ENCODE measurements at places on chromosomes 11 and 22.

DNA sequence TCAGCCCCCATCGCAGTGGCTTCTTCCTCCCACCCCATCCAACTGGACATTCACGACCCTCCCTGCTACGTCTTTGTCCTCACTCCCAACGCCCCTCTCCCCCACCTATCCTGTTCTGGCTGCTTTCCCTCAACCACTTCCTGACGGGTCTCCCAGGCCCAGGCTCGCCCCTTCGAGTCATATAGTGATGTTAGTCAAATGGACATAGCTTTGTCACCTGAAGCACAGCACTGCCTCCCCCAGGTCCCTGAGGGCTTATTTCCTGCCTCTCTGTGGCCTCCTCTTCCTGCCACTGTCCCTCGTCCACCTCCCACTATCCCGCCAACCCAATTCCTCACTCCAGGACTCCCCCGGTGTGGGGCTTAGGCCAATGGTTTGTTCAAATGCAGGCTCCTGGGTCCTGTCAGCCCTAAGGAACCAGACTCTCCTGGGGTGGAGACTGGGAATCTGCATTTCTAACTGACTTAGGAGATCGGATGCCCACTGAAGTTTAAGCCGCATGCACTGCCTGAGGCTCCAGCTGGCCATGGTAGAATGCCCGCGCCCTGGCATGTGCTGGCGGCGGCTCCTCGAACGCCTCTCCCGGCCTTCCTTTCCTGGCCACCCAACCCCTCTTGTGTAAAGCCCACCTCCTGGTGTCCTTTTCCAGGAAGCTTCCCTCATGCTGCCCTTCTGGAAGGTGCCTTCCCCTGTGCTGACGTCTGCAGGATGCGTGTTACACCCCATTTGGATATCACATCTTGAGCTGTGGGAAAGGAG, 18.3 kb downstream of the SUN2 start:
- DNase-seq, result peak; percentile 28

DNA sequence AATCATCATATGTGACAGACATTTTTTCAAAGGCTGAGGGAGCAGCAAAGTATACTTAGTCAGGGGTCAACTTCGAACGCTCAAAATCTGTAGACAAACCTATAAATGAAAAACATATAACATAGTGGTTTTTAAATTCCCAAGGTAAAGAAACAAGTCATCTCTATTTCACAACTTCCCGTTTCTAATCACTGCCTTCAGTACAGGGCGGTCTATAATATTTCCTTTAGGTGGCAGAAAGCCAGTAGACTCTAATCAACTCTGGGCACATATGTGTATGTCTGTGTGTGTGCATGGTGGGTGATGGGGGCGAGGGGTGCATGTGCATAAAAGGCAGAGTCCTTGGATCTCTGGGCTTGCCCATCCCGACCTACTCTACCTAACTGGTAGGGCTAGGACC, 55.0 kb upstream of the ARFGAP3 start:
- DNase-seq, result no peak

DNA sequence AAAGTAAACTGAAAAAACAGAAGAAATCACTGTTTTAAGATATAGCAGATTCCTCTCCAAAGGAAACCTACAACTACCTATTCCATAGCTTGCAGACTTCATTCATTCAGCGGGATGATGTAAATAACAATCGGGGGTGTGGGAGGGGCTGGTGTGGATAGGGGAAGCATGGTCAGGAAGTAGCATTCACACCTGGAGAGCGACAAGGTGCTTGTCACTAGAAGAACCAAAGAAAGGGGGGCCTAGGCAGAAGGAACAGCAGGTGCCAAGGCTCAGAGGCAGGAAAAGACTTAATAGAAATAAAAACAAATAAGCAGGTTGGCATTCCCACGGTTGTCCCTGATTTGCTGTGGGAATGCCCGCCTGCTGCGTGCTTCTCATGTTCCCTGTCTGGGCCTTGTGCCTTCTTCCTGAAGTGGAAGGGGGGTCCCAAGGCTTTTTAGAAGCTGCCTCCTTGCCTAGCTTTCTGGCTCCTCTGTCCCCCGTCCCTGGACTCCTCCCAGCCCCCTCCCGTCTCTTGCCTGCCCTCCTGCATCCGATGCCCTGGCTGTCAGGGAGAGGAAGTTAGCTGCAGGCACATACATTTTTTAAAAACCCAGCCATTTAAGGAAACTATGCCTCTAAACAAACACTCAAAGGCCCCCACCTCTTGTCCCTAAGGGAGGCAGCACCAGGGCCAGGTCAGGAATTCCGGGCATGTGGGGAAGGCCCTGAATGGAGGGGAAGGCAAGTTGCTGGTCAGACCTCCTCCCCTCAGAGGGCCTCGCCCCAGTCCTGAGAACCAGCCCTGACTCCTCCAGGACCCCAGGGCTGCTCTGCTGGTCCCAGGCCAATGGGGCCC, 54.7 kb upstream of the PRDM11 start:
- DNase-seq, result peak; percentile 54

DNA sequence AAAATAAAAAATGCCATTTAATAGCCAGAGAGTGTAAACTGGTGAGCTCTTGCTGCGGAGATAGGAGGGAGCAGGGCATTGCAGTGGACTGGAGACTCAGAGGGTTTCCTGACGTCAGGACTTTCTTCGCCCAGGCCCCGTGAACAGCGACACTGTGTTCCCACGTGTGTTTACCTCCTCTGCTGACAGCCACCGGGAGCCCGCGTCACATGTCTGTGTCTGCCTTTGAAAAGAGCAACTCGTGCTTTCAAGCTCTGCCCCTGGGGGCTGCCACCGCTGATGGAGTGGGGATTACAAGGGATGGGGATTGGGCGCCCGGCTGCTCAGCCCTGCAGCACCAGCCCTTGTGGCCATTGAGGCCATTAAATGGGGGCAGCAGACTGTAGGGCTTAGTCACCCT, 3.3 kb downstream of the TANGO2 start:
- no peak for DNase-seq

- no peak for DNase-seq
Measured at GRCh38 chr11:44430140-44430539, 120.2 kb upstream of the ALX4 start.

GRCh38 chr11:66082946-66083698, 13.1 kb downstream of the PACS1 start:
- DNase-seq, result no peak

GRCh38 chr11:43212279-43212678, 99.5 kb upstream of the API5 start:
- DNase-seq, result no peak

DNA sequence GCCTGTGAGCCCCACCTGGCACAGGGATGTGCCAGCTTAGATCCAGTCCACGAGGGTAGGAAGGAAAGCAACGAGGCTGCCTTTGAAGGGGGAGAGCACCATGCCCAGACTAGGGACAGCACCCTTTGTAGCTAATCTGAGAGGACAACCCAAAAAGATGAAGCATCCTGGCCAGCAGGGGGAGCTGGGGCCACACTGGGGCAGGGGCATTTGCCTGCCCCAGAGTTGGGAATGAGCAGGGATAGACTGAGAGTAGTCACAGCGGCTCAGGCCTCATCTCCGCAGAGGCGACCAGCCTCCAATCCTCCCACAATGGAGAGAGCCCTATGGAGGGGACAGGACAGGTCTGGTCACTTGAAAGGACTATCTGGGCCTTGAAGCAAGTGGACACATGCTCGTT, 16.4 kb downstream of the LMO1 start:
- peak; percentile 27 for DNase-seq

- DNase-seq, result no peak
Measured at GRCh38 chr11:61507962-61508861, at the start of gene LRRC10B. Gene LRRC10B (plus strand): TSS chr11:61508749. CDS start chr11:61508999, 250 bp downstream.

DNA sequence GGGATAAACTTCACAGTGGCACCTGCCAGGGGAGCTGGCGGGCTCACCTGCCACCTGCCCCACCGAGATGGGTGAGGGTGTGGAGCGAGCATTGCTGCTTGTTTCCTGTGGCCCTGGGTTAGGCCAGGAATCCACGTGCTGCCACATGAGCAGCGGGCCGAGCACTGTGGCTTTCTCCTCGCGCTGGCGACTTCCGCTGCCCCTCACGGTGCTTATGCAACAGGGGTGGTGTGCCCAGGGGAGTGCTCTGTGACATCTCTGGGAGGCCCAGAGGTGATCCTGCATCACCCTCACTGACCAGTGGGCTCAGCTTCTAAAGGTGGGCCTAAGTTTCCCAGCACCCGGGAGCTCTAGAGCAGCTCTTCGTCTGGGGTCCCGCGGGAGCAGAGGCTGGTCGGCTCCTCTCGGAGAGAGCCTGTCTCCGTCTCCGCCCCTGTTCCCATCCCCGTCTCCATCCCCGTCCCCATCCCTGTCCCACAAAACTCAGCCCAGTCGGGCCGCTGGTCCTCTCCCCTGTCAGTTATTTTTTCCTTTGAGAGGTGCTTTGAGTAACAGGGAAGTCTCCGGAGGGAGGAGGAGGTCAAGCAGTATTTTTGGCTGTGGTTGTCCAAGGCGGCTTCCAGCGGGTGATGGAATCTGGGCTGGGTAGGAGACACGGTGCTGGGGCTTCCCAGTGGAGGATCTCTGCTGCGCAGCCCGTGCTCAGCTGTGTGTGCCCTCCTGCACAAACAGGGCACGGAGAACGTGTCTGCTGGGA, 42.5 kb downstream of the AP2A2 start:
- DNase-seq, result no peak

DNA sequence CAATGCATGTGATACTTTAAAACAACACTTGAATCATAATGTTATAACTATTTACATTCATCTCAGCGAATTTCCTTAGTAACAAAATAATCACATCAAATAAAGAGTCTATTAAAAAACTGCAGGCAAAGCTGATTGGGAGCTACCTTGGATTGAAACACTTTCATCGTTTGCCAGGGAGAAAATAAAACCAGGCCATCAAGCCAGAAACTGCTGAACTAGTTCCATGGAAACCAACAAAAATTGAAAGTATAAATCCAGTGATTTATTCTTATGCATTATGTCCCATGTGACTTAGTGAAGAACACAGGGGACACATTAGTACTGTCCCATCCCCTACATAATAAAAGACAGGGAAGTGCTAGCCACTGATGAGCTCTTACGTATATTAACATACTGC, 21.7 kb downstream of the SLC35F2 start:
- DNase-seq, result no peak

- no peak for DNase-seq
Measured at GRCh38 chr11:129612447-129612961, 203.1 kb upstream of the TMEM45B start.

GRCh38 chr22:28413612-28414399, 265.8 kb downstream of the TTC28 start:
- no peak for DNase-seq

DNA sequence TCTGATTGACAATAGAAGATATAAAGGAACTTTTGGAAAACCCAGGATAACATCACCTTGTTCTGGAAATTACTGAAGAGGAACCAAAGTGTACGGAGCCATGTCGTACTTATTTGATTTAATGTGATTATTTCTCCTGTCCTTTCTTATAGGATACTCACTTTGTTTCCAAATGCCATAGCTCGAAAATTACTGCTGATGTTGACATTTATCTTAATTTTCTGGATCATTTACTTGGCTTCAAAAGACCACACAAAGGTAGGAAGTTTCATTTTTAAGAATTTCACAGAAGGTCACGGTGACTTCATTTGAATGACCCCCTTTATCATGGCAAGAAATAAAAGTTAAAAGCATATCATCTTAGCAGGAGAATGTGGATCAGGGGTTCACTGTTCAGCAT, 1.2 kb downstream of the NXPE2 start:
- DNase-seq, result no peak

- no peak for DNase-seq
Measured at GRCh38 chr11:35147235-35147634, 8.3 kb downstream of the CD44 start.

DNA sequence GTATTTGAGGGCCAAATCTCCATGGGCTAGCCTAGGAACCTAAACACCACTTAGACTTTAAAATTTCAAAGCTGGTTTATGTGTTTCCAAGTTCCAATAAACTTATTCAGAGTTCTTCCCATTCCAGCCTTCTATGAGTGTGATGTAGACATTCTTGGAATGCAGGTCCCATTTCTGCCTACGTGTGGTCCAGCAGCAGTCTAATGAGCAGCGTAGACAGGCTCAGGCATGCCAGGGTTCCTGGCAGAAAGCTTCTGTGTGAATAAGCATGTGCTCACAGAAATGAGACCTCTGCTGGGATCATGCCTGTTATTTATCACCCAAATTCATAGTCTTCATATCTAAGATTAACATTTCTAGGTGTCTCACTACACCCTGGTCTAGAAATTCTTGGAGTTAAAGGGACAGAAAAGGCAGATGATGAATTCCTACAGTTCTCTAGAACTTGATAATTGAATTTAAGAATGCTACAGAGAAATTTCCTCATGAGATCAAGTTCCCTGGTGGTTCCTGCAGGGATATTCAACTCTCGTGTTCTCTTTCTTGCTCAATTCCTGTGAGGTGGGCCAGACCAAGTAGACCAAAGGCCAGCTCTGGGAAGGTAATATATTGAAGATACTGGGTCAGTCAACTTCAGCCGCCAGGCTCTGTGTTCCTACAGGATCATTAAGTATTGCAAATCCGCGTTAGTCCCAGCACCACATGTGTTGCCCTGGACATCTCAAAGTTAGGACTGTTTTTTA, 17.6 kb downstream of the RNF185 start:
- peak; percentile 54 for DNase-seq

DNA sequence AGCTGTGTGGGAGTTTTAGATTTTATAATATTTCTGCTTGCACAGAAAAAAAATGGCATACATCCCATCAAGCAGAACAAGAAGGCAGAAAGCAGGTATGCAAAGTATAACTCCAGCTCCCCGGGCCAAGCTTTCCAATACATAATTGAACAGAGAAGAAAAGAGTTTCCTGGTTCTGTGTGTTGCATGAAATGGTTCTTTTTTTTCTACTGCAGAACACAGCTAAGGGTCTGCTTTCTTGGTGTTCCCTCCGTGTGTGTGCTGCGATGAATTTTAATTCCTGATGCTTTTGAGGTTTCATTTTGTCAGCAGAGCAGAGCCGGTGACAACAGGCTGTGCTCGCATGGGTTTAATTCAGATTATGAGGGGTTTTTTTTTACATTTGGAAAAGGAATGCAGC, 70.7 kb upstream of the TTC12 start:
- DNase-seq, result no peak

GRCh38 chr11:60973699-60974098, 2.2 kb downstream of the CD6 start:
- DNase-seq, result no peak

DNA sequence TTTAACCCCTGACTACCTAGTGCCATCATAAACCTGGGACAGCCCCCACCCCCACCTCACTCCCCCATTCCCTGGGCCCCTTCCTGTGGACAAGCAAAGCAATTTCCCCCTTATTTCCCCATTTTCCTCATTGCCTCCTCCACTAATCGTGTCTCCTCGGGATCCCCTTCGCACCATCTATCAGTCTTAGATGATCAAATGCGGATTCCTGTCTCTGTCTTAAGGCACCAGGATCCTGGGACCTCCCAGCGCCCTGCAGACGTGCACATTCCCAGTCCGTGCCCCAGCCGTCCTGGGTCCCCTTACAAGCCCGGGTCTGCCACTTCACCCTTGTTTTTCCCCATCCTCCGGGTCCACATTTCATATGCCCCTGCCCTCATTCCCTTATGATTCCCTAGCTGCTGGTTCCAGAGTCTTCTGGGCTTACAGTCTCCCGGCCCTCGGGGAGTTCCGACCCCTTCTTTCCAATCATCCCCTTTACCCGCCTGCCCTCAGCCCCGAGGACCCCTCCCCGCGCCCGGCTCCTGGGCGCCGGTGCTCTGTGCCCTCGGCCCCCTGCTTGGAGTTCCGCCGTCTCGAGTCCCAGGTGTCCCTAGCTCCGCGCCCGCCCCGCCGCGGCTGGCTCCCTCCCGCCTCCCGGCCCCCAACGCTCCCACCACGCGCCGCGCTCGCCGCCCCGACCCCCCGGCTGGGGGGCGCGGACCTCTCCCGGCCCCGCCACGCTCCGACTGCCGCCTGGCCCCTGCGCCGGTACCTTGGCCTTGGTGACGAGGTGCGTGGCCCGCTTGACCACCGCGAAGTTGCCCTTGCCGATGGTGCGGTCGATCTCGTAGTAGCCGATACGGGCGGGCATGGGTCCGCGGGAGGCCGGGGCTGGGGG, 599 bp downstream of the SIK3 start:
- no peak for DNase-seq

Data from A172 (cell line).